A673 (cell line): ENCODE measurements at places on chromosomes 13 and 19. TPM values are rescaled to one million over a fixed set of nuclear protein-coding genes. Genes with fewer than 3 reads are reported as not detected.
A peak's percentile ranks its signal among the peaks of the same experiment; 100 is the strongest.

DNA sequence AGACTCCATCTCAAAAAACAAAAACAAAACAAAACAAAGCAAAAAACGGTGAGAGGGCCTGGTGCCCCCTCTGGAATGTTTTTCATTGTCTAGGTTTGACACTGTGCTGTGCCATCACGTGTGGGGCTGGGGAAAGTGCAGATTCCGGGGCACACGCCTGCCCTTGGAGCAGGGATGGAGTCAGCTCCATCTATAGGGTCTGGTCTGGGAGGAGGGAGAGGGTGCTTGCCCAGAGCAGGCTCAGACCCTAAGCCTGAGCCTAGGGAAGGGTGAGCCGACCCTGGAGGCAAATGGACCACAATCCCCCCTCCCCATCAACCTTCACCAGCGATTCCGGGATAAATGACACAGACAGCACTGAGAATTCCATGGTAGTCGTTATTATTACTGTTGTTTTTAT lies 10.9 kb upstream of the ZBTB32 start:
- no peaks in the 10 kb centered on the region for H3K4me1 ChIP-seq
- H3K36me3 ChIP-seq: no peaks in the 10 kb centered on the region
- DNase-seq: no peak

- H3K27me3 ChIP-seq: no peaks in the 10 kb centered on the region
- DNase-seq: no peak
- H3K4me3 ChIP-seq: no peak overlapping the region
- H3K4me1 ChIP-seq: peaks cover 57% of the 10 kb centered on the region
These were observed 42.1 kb upstream of the NPAS1 start for GRCh38 chr19:46977548-46977947.

- H3K36me3 ChIP-seq: no peaks in the 10 kb centered on the region
- DNase-seq: no peak
- H3K27ac ChIP-seq: no peak overlapping the region
These were observed 17.9 kb upstream of the C2CD4C start for GRCh38 chr19:426725-427445.

- peaks cover 7% of the 10 kb centered on the region for H3K4me1 ChIP-seq
- H3K27ac ChIP-seq: no peak overlapping the region
- H3K36me3 ChIP-seq: no peaks in the 10 kb centered on the region
- no peak overlapping the region for H3K4me3 ChIP-seq
- peaks cover 49% of the 10 kb centered on the region for H3K27me3 ChIP-seq
- peak; percentile 79 for DNase-seq
These were observed 10.3 kb upstream of the EDNRB start for GRCh38 chr13:77928909-77929308.

GRCh38 chr19:49672131-49672919 lies 4.7 kb upstream of the PRMT1 start:
- H3K27ac ChIP-seq: peak overlapping the region; percentile 74
- no peaks in the 10 kb centered on the region for H3K27me3 ChIP-seq
- peaks cover 24% of the 10 kb centered on the region for H3K36me3 ChIP-seq
- no peak overlapping the region for H3K4me3 ChIP-seq
- peaks cover 13% of the 10 kb centered on the region for H3K4me1 ChIP-seq

GRCh38 chr13:105462098-105462497 lies 1073.4 kb downstream of the EFNB2 start:
- H3K4me3 ChIP-seq: no peak overlapping the region
- H3K27ac ChIP-seq: no peak overlapping the region
- no peaks in the 10 kb centered on the region for H3K27me3 ChIP-seq
- no peaks in the 10 kb centered on the region for H3K4me1 ChIP-seq
- H3K36me3 ChIP-seq: no peaks in the 10 kb centered on the region

DNA sequence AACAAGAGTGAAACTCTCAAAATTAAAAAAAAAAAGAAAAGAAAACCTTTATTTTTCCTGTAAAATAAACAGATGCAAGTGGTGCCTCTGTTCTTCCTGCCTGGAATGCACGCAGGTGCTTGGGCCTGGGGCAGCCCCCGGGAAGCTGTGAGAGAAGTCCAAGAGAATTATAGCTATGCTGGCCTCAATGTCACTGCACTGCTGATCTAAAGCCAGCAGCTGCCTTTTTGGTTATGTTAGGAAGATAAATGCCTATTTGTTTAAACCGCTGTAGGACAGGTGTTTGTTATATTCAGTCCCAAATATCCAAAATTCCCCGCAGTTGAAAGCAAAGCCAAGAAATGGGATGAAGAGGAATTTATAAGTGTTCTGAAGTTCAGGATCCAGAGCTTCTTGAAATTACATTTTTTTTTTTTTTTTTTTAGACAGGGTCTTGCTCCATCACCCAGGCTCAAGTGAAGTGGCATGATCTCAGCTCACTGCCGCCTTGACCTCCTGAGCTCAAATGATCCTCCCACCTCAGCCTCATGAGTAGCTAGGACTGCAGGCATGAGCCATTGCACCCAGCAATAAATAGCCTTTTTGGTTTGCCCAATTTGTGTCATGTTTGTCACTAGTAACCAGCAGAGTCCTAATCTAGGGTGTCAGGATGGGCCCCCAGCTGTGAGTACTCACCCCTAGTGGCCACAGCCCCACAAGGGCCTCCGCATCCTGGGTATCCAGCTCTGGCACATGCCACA lies 2.2 kb downstream of the RINL start:
- no peaks in the 10 kb centered on the region for H3K4me1 ChIP-seq
- no peaks in the 10 kb centered on the region for H3K36me3 ChIP-seq
- no peak overlapping the region for H3K4me3 ChIP-seq
- H3K27me3 ChIP-seq: no peaks in the 10 kb centered on the region
- H3K27ac ChIP-seq: no peak overlapping the region
- no peak for DNase-seq

Gene PEX11G
- total RNA-seq: 1.1 and 1.9 TPM in 2 replicates

Gene TECR
- 189 and 203 TPM in 2 replicates for total RNA-seq

Gene PRODH2
- total RNA-seq: not detected in 2 replicates

Gene COL4A1
- 83.9 and 86.0 TPM in 2 replicates for total RNA-seq

Gene MAN2B1
- 64.4 and 67.1 TPM in 2 replicates for total RNA-seq

Gene CA11
- total RNA-seq: 36.8 and 38.2 TPM in 2 replicates

Gene SIGLEC5
- not detected in 2 replicates for total RNA-seq

Gene ENOX1
- total RNA-seq: 4.4 and 4.5 TPM in 2 replicates

Gene TSKS
- total RNA-seq: not detected in 2 replicates
